ENCODE measurements at places on chromosomes 2 and 18.

GRCh38 chr2:187438455-187438854 is 9.6 kb downstream of the CALCRL start:
- DNase-seq: no peak

DNA sequence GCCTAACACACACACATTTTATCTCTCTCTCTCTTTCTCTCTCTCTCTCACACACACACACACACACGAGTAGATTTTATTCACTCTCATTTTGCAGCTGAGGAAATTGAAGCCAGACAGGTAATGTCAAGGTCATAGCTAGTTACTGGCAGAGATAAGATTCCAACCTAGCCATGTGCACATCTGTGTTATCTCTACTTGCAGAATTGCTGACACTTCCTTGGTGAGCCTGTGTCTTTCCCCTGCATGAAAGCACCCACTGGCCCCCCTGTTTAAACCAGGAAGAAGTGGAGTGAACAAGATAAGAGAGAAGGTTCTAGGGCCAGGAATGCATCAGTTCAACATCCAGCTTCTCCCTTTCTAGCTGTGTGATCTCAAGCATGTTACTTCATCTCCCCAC is 423.7 kb downstream of the TXNL1 start:
- no peak for DNase-seq

DNA sequence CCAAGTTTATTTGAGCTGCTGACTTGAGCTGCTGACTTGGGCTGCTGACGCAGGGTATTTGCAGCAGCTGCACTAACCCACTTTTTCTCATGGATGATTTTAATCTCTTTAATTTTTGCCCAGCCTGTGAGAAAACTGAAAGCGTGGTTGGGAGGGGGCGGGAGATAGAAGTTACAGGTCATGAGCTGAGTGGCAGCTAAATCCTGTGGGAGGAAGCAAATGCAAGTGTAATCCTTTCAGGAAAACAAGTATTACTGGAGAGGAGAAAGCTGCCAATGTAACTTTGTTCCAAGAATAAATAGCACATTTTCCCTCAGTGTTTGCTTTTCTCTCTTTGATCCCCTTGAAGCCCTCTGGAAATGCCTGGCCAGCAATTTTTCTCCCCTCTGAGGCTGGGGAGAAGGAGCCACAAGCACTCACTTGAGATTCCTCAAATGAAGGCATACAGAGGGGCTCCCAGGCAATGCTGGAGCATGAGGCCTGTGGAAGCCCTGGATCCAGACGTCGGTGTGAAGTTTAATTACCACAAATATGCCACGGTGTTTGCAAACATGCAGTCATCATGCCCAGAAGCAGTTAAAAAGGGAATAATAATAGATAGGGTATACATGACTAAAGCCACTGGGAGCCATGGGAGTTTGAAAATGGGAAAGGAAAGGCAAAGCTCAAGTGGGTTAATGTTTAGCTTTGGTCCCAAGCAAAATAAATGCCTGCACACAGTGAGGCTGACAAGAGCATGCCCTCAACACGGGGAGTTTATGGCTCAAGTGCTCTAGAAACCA is 10.4 kb upstream of the EVA1A start:
- no peak for DNase-seq

DNA sequence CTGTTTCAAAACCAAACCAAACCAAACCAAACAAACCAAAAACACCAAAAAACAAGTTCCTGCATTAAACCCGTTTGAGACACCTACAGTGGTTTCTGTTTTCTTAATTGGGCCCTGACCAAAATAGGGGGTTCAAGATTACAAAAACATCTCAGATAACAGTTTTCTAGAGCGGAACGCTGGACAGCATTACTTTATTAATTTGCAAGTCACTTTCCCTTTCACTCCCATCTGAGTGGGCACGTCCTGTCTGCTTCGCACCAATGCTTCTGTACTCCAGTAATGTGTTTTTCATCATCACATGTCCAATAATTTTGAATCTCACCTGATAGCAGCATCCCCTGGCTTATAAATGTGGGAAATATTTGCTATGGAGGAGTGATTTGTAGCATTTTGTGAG is 11.7 kb upstream of the MYO1B start:
- no peak for DNase-seq

DNA sequence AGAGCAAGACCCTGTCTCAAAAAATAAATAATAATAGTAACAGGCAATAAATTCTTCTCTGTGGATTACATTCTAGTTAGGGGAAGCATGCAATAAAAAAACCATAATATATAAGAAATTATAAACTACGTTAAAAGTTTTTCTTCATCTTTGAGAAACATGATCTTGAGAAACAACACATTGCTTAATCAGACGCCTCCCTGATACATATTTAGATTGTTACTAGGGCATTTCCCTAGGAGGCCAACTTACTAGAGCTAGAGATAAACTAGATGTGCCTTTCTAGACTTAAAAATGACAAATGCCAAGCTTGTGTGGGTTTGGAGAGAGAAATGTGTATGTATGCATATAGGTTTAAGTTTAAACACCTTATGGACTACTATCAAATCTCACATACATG is 76.3 kb upstream of the GALNT5 start:
- no peak for DNase-seq

GRCh38 chr2:26605195-26605998 is 35.8 kb downstream of the CIB4 start:
- peak; percentile 18 for DNase-seq
